ENCODE measurements at places on chromosomes 16 and 17.
A peak's percentile ranks its signal among the peaks of the same experiment; 100 is the strongest.

DNA sequence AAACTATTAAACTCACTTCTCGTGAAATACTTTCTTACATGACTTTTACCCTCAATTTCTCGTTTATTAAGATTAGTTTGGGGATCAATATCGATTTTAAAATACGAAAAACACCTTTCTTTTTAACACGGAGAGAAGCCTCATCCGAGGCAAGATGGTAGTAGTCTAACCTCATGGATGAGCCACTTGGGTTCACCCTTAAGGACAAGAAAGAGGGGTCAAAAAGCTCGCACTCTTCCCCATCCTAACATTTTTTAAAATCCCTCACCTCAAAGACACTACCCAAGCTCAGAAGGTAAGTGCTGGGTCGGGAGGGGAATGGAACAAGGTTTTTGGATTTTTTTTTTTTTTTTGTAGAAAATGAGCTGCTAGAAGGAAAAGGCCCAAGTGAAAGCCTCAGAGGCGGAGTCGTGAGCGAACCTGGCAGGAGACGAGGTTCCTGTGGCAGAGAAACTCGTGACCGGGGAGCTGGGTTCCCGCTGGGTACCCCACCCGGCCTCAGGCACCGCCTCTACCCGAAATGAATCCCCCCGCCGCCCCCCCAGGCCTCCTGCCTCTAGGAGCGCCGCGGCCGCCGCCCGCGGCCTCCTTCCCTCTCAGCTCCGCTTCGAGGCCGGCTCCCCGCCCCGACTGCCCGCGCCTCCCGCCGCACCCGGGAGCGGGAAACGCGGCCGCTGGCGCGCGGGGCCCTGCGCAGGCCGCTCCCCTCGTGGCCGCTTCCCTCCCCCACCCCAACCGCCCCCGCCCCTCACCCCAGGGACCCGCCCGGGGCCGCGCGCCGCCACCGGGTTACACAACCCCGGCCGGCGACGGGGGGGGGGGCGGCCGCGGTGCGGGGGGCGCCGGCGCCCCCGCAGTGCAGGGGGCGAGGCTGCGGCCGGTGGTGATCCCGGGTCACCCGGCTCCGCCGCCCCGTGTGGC, 1.6 kb downstream of the NUFIP2 start:
- peak; percentile 54 for DNase-seq

DNA sequence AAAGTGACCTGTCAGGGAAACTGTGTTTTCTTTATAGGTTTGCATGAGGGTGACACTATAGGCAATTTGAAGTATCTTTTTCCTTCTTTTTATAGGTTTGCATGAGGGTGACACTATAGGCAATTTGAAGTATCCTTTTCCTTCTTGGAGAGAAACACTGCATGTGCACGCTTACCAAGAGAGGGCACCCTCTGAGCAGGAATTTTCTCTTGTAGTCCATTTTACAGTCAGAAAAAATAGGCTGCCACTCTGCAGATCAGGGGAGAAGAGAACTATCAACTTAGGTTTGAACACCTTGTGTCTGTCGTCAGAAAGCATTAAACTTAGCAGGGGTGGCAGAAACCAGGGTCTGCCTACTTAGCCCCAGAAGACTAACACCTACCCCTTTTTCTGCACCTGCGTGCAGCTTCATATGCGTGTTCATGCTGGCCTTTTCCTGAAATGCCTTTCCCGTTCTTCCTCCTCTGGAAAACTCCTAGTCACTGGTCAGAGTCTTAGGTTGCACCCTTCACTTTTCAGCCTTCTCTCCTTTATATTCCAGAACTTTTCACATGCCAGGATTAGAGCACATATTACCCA, 16.4 kb upstream of the SMIM36 start:
- DNase-seq: peak; percentile 45

GRCh38 chr17:73278049-73278464, 16.4 kb upstream of the CPSF4L start:
- DNase-seq: no peak

GRCh38 chr16:64089697-64090096, 1032.2 kb downstream of the CDH11 start:
- DNase-seq: peak; percentile 6

- no peak for DNase-seq
These were observed 11.6 kb downstream of the MGRN1 start for GRCh38 chr16:4636196-4636595.

DNA sequence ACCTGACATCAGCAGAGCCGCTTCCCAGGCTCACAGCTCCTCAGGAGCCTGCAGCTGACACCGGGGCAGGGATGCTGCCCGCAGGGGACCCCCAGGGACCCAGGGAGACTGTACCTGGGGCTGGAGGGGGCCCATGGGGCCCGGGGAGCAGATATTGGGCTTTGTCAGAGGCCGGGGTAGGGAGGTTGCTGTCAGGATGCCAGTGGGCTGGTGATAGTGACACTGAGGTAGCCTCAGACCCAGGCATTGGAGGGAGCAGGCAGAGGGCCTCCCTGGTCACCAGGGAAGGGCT, 15.1 kb downstream of the GSE1 start:
- no peak for DNase-seq

DNA sequence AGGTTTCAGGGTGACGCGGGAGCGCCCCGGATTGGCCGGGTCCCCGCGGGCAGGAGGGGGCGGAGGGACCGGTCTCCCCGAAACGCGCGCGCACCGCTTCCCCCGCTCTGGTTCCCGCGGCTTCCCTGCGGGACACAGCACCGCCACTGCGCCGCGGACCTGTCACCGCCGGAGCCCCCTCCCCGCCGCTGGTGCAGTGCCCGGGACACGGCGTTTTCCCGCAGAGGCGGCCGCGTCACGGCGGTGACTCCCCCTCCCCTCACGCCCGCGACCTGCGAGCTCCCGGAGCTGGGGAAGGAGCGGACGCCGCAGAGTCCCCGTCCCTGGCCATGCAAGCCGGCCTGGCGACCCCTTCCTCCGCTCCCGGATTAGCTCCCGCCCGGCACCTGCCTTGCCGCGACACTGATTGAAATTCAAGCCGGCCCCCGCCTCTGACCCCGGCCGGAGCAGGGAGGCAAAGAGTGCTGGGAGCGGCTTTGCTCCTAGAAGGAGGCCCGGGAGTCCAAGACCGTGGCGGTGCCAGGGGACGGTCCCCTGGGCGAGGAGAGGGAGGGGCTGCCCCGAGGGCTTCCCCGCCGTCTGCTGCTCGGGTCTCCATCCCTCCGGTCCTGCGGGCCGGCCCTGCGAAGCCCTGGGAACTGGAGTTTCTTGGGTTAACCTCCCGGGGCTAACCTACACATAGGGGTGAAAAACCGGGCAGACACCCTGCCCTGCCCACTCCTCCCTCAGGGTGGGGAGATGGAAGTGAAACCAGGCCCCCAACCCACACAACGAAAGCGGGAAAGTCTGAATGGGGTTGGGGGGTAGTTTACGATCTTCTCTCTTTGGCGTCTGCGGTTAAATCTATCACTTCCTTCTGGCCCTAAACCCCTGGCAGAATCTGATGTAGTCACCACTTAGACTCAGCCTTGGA, 1.0 kb downstream of the RHBDL3 start:
- DNase-seq: peak; percentile 23

All from suppressor macrophage treated with lipopolysaccharide for 4 hours (primary cell).